ENCODE measurements at places on chromosomes 6 and 20. TPM values are rescaled to one million over a fixed set of nuclear protein-coding genes. Genes with fewer than 3 reads are reported as not detected.

DNA sequence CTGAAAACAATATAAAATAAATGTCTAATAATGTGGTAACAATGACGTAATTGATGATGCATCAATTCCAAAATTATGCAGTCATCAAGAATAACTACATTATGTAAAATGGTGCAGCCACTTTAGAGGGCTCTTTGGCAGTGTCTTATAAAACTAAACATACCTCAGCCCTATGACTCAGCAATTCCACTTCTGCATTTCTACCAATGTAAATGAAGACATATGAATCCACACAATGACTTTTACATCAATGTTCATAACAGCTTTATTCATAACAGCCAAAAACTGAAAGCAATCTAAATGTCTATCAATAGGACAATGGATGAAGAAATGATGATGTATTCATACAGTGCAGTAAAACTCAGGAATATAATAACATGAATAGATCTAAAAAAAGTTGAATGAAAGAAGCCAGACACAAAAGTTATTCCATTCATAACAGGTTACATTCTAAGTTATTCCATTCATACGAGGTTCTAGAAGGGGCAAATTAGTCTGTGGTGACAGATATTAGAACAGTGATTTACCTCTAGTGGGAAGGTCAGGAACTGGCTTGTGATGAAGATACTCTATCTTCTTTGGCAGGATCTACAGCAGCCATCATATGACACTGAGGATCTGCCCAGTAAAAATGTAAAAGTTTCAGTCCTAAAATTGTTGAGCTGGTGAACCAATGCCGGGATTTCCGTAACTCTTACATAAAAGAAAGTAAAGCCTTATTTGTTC is 396.1 kb downstream of the PLCB1 start:
- DNase-seq = no peak
- no peaks in the 10 kb centered on the region for H3K36me3 ChIP-seq
- H3K27me3 ChIP-seq = no peaks in the 10 kb centered on the region
- H3K4me1 ChIP-seq = peaks cover 8% of the 10 kb centered on the region
- H3K27ac ChIP-seq = no peak overlapping the region

DNA sequence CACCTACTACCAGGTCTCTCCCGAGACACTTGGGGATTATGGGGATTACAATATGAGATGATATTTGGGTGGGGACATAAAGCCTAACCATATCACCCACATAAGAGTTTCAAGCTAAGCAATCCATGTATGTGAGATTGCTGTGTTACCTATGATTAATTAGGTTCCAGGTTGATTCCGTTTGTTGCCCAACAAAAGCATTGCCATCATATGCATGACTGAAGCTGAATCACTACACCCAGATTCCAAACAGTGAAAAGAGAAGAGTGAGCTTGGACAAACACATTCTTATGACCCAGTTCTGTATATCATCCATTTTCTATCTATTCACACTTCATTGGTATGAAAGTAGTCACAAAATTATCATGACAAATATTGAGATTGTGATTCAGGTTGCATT is 952.5 kb upstream of the MAN1A1 start:
- H3K27me3 ChIP-seq = no peaks in the 10 kb centered on the region
- H3K27ac ChIP-seq = no peak overlapping the region
- H3K4me3 ChIP-seq = no peak overlapping the region
- no peaks in the 10 kb centered on the region for H3K36me3 ChIP-seq

DNA sequence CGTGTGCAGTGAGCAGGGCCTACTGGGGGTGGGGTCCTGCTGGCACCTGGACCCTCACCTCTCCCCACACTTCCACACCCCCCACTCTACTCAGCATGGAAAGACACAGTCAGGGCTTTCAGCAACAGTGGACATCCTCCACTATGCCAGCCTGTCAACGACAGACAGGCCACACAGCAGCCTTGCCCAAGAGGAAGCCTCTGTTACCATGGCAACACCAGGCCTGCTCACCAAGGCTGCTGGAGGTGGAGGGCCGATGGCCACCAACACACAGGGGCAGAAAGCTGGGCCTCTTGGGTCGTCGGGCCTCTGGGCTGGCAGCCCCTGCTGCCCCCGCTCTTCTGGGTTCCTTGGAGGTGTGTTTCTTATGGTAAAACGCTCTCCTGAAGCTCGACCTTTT is 13.6 kb downstream of the BNIP5 start:
- peak; percentile 28 for DNase-seq
- H3K27ac ChIP-seq = no peak overlapping the region
- no peaks in the 10 kb centered on the region for H3K27me3 ChIP-seq
- no peak overlapping the region for H3K4me3 ChIP-seq
- no peaks in the 10 kb centered on the region for H3K36me3 ChIP-seq
- H3K4me1 ChIP-seq = peaks cover 35% of the 10 kb centered on the region

GRCh38 chr6:82263916-82264315 is 16.4 kb upstream of the IBTK start:
- no peaks in the 10 kb centered on the region for H3K4me1 ChIP-seq
- no peaks in the 10 kb centered on the region for H3K36me3 ChIP-seq
- H3K4me3 ChIP-seq = no peak overlapping the region
- DNase-seq = no peak
- no peak overlapping the region for H3K27ac ChIP-seq
- H3K27me3 ChIP-seq = no peaks in the 10 kb centered on the region

DNA sequence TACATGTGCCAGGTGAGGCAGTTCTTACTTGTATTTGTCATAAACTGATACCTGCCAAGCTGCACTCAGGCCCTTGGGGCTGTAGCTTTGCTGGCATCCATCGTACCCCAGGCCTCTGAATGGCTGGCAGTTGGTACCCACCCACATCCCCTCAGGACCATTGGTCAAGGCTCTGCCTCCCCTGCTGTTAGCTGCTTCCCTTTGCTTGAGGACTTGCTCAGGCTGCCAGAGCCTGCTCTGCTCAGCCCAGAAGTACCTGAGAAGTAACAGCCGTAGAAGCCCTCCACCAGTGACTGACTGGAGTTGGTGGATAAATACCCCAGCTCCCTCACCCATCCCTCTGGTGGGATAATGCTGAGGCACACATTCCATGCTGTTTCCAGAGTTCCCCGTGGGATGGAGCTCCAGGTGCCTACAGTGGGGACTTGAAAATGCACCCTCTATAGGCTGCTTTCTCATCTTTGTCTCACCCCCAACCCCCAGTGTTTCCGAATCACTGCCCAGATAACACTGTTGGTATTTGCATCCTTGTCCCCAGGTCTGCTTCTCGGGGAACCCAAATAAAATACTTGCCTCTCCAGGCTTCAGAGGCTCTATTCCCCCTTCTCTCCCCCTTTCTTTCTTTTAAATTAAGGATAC is 7.3 kb downstream of the EBF4 start:
- H3K27me3 ChIP-seq = peaks cover 59% of the 10 kb centered on the region
- no peak overlapping the region for H3K27ac ChIP-seq
- no peak for DNase-seq
- peaks cover 7% of the 10 kb centered on the region for H3K4me1 ChIP-seq

- H3K4me1 ChIP-seq = peaks cover 31% of the 10 kb centered on the region
- H3K4me3 ChIP-seq = peak overlapping the region; percentile 96
- H3K27ac ChIP-seq = no peak overlapping the region
- DNase-seq = no peak
These were observed 1.9 kb upstream of the LRRC1 start for GRCh38 chr6:53792973-53793317.

DNA sequence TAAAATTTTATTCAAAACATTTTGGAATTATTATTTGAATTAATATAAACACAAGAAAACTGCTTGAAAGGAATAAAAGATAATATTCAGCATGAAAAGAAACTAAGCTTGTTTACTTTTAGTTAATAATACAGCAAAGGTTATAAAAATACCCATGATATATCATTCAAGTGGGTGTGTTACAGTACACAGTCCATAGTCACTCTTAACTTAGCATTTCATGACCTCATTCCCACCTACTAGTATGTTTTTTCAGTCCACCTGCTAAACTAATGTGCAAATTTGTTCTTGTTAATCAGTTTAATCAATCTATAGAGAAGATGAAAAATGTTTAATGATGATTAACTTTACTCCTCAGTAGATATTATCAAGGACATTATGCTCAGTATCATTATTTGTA is 841.4 kb upstream of the EPHA7 start:
- DNase-seq = no peak
- no peak overlapping the region for H3K4me3 ChIP-seq
- H3K27ac ChIP-seq = no peak overlapping the region
- no peaks in the 10 kb centered on the region for H3K36me3 ChIP-seq
- no peaks in the 10 kb centered on the region for H3K27me3 ChIP-seq
- H3K4me1 ChIP-seq = no peaks in the 10 kb centered on the region

DNA sequence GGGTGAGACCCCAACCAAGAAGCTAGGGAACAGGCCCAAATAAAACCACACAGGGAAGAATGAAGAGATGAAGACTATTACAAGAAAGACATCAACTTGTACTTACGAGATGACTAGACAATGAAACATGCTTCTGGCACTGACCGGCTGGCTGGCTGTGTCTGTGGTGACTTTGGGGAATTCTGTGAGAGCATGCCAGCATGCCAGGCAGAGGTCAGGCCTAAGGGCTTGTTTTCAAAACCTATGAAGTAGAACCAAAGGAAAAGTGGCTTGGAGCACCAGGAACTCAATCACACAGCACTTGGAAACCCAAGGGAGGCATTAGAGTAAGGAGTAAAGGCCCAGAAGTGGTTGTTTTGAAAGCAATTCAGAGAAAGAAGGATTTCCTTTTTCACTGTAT is 28.4 kb upstream of the GSTA3 start:
- H3K4me3 ChIP-seq = no peak overlapping the region
- H3K27ac ChIP-seq = no peak overlapping the region
- H3K36me3 ChIP-seq = no peaks in the 10 kb centered on the region
- no peak for DNase-seq
- H3K27me3 ChIP-seq = no peaks in the 10 kb centered on the region

LIN28B gene
- total RNA-seq = 76.3 TPM

ANGPT4 gene
- total RNA-seq = 0.07 TPM

PRDM1 gene
- total RNA-seq = 1.7 TPM

CYP39A1 gene
- total RNA-seq = 2.1 TPM

Data from neural crest cell (in vitro differentiated cells).